ENCODE measurements at places on chromosomes 5 and 9.

GRCh38 chr5:113900141-113900540, 386.6 kb downstream of the YTHDC2 start:
- peaks cover 1% of the 10 kb centered on the region for H3K27me3 ChIP-seq
- H3K36me3 ChIP-seq = no peaks in the 10 kb centered on the region
- no peak for DNase-seq
- no peak overlapping the region for H3K4me3 ChIP-seq
- no peaks in the 10 kb centered on the region for H3K4me1 ChIP-seq
- no peak overlapping the region for H3K27ac ChIP-seq

DNA sequence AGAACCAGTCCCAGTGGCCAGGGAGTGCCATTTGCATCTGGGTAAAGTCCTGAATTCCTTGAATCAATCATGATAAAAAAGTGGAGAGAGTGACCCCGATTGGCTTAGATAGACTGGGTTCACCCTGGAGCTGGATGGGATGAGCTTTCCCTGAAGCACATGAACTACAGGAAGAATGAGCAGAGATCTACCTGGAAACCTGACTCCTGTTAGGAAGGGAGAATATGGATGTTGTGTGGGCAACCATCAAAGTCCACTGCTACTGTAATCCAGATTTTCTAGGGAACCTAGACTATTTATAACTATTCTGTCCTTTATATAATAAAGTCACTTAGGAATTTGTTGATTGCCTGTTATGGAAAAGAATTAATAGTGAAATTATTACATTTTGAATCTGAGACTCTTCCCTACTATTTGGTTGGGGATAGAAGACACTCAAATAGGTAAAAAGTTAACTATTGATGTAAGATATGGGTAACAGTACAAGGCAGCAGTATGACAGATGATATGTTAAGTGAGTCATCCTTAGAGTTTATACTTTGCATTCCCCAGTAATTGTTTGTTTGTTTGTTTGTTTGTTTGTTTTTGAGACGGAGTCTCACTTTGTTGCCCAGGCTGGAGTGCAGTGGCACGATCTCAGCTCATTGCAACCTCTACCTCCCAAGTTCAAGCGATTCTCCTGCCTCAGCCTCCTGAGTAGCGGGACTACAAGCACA, 17.9 kb downstream of the CYSTM1 start:
- peak overlapping the region; percentile 85 for H3K27ac ChIP-seq
- DNase-seq = no peak
- peaks cover 51% of the 10 kb centered on the region for H3K4me1 ChIP-seq

GRCh38 chr9:69036309-69036708, 757 bp downstream of the FXN start:
- no peaks in the 10 kb centered on the region for H3K4me1 ChIP-seq
- no peak for DNase-seq
- peak overlapping the region; percentile 92 for H3K4me3 ChIP-seq
- H3K36me3 ChIP-seq = no peaks in the 10 kb centered on the region

GRCh38 chr9:115008536-115009270, 78.3 kb upstream of the TNFSF8 start:
- no peak overlapping the region for H3K4me3 ChIP-seq
- H3K27ac ChIP-seq = no peak overlapping the region
- no peak for DNase-seq
- no peaks in the 10 kb centered on the region for H3K27me3 ChIP-seq
- no peaks in the 10 kb centered on the region for H3K36me3 ChIP-seq

DNA sequence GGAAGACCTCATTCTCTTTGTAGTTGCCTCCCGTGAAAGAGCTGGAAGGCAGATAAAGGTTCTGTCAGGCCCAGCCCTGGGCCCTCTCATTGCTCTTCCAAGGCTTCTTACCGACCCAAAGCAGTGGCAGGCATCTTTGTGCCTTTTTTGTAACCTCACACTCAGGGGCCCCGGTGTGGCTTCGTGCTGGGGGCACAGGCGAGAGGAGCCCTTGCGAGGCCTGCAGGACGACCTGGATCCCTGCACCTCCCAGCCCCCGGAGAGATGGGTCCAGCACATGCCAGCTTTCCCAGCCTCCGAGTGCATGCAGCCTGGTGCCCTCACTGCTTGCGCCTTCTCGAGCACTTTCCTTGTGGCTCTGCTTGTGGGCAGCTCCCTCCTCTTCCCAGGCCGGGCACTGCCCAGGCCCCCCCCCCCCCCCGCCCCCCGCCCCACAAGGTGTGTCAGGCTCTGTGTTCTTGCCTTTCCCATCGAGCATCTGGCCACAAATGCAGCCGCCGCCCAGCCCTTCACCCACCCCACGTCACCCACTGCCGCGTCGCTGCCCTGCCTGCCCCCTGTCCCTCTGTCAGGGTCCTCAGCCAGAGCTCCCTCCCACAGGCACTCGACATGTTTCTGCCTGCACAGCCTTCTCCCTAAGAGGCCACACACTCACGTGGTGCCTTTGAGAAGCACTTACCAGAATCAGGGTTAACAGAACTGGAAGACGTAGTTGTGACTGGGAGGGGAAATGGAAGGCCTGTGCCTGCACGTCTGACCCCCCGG, 63.7 kb upstream of the CACNA1B start:
- no peak for DNase-seq
- no peak overlapping the region for H3K4me3 ChIP-seq
- H3K4me1 ChIP-seq = no peaks in the 10 kb centered on the region
